Liver (tissue), 10 donors: ENCODE measurements at places on chromosomes 1 and 21. TPM values are rescaled to one million over a fixed set of nuclear protein-coding genes. Genes with fewer than 3 reads are reported as not detected.

Gene LYPD8
- polyA plus RNA-seq, result not detected

Gene COP1
- 16.0 TPM for polyA plus RNA-seq

Gene C1QC
- 242 TPM for polyA plus RNA-seq

Gene KLHDC7A
- 1.4 TPM for polyA plus RNA-seq

Gene WNT9A
- not detected for polyA plus RNA-seq

GRCh38 chr1:245862812-245863540 is 644.1 kb downstream of the SMYD3 start:
- H3K27ac ChIP-seq, result no peak overlapping the region
- no peaks in the 10 kb centered on the region for H3K36me3 ChIP-seq
- H3K27me3 ChIP-seq, result no peaks in the 10 kb centered on the region
- no peak for DNase-seq

- no peaks in the 10 kb centered on the region for H3K27me3 ChIP-seq
- DNase-seq, result no peak
- no peak overlapping the region for H3K27ac ChIP-seq
- no peak overlapping the region for H3K4me3 ChIP-seq
- H3K36me3 ChIP-seq, result peaks cover 7% of the 10 kb centered on the region
- peaks cover 32% of the 10 kb centered on the region for H3K4me1 ChIP-seq
These were observed 10.3 kb downstream of the NFIA start for GRCh38 chr1:61092642-61093041.

DNA sequence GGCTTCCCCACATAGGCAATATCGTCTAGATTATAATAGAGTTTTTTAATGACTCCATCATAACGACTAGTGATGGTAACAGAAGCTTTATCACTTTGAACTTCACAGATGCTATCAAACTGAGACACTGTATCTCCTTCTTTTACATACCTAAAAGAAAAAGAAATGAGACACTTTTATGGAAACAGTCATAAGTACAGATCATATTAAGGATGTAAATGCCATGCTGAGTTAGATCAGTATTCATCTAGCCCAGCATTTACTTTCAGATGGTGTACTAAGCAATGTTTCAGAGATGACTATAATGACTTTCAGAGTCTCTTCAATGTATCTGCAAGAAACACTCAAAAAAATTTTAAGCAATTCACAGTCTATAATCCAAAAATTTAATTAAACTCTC is 18.9 kb downstream of the DBT start:
- no peaks in the 10 kb centered on the region for H3K4me1 ChIP-seq
- peaks cover 9% of the 10 kb centered on the region for H3K36me3 ChIP-seq
- H3K27me3 ChIP-seq, result no peaks in the 10 kb centered on the region
- no peak overlapping the region for H3K27ac ChIP-seq
- DNase-seq, result no peak

DNA sequence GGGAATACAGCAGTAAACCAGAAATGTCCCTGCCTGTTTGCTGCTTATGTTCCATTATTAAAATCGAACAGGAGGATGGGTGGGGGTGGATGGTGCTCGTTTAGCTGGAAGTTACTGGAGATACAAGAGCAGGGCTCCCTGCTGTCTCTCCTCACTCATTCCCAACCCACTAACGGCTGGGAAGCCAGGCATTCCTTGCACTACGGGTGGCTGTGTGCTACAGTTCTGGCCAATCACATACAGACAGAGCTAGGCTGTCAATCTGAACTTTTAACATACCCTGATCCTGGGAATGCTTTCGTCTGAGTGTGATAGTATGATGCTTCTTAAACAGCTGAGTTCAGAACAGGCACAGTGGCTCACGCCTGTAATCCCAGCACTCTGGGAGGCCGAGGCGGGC is 7.0 kb downstream of the SIPA1L2 start:
- H3K27ac ChIP-seq, result no peak overlapping the region
- H3K36me3 ChIP-seq, result no peaks in the 10 kb centered on the region
- no peaks in the 10 kb centered on the region for H3K27me3 ChIP-seq
- peaks cover 1% of the 10 kb centered on the region for H3K4me1 ChIP-seq
- no peak for DNase-seq

DNA sequence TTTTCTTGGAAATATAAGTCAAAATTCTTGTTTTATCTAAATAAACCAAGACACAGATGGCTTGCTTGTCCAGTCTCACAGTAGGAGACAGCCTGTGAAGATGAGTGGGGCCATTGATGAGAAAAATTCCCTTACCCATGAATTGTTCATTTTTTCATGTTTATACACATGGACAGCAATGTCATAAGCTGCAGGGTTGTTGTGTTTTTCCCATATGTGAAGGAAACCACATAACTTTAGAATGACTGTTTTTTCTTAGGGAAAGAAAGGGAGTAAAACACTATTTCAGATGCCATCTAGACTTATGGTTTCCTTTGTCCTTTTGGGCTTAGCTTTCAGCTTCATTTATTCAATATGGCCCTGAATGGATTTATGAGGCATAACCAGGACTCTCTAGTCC is 622.5 kb upstream of the NR5A2 start:
- H3K27me3 ChIP-seq, result no peaks in the 10 kb centered on the region
- no peak for DNase-seq
- no peaks in the 10 kb centered on the region for H3K36me3 ChIP-seq
- H3K27ac ChIP-seq, result no peak overlapping the region
- no peaks in the 10 kb centered on the region for H3K4me1 ChIP-seq

- H3K36me3 ChIP-seq, result no peaks in the 10 kb centered on the region
- H3K4me1 ChIP-seq, result no peaks in the 10 kb centered on the region
- no peak overlapping the region for H3K4me3 ChIP-seq
- no peaks in the 10 kb centered on the region for H3K27me3 ChIP-seq
These were observed 79.5 kb downstream of the SDCCAG8 start for GRCh38 chr1:243335292-243335691.

DNA sequence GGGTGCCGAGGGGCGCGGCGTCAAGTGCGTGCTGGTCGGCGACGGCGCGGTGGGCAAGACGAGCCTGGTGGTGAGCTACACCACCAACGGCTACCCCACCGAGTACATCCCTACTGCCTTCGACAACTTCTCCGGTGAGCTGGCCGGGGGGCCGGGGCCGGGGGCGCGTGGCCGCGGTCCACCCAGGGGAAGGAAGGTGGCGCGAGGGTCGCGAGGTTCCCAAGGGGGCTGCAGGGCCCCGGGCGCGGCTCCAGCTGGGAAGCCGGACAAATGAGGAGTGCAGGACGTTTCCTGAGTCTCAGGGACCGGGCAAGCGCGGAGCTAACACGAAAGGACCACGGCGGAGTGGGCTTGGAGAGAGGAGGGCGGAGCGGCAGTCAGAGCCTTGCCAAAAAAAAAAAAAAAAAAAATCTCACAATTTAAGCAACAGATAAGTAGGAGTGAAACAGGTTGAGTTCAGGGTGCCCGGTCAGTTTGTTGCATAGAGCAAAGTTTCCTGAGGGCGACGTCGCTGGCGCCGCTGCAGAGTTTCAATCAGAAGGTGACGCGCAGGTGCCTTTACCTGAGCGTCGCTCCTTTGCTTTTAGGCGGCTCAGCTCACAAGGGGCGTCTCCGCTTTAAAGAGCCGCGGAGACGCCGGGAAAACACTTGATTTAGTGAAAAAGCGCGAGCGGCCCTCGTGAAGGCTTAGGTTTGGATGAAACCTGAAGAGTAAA is 750 bp downstream of the RHOU start:
- H3K4me3 ChIP-seq, result peak overlapping the region; percentile 86
- DNase-seq, result peak; percentile 46
- peaks cover 7% of the 10 kb centered on the region for H3K36me3 ChIP-seq
- peaks cover 19% of the 10 kb centered on the region for H3K4me1 ChIP-seq
- H3K27me3 ChIP-seq, result no peaks in the 10 kb centered on the region

- H3K27ac ChIP-seq, result no peak overlapping the region
- no peaks in the 10 kb centered on the region for H3K27me3 ChIP-seq
- no peaks in the 10 kb centered on the region for H3K36me3 ChIP-seq
- DNase-seq, result no peak
These were observed 306.4 kb downstream of the DUSP10 start for GRCh38 chr1:221435504-221435904.
